ENCODE measurements at places on chromosomes 6 and 20. TPM values are rescaled to one million over a fixed set of nuclear protein-coding genes. Genes with fewer than 3 reads are reported as not detected.
A peak's percentile ranks its signal among the peaks of the same experiment; 100 is the strongest.

DNA sequence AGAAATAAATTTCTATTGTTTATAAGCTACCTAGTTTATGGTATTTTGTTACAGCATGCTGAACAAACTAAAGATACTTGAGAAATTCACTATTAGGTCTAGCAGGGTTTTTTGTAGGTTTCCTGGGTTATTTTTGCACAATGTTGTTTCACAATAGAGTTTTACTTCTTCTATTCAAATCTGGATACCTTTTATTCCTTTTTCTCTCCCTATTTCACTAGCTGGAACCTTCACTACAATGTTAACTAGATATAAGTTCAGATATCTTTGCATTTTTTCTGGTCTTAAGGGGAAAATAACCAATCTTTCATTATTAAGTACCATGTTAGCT is 237.7 kb upstream of the CITED2 start:
- H3K4me1 ChIP-seq: no peaks in the 10 kb centered on the region
- H3K27me3 ChIP-seq: no peaks in the 10 kb centered on the region
- no peak overlapping the region for H3K27ac ChIP-seq
- no peak for DNase-seq
- H3K4me3 ChIP-seq: no peak overlapping the region

DNA sequence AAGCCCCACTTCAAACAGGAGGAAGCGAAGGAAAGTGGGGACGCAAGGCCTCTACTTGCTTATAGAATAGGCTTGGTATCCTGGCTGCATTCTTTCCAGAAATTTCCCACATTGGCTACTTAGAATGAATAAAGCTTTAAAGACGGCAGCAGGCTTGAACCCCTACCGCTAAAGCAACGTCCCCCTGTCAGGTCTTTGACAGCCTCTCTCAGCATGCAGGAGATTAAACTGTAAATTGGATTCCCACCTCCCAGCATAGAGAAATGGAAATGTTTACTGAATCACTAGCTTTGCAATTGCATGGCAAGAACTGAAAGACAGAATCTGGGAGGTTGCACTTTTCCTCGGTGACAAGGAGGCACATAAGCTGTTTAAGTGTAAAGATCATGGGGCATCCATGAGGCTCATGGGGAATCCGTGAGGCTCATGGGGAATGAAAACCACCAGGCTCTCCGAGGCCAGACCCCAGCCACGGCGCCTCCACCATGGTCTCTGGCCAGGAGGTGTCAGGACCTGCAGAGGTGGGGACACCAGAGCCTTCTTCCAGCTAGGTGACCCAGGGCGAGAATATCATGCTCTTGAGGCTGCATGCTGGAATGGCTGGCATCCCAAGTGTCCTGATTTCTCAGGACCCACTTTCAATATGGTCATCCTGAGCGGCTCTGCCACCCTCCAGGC is 10.3 kb downstream of the LEMD2 start:
- H3K27me3 ChIP-seq: no peaks in the 10 kb centered on the region
- no peak overlapping the region for H3K4me3 ChIP-seq
- H3K27ac ChIP-seq: no peak overlapping the region
- H3K36me3 ChIP-seq: peaks cover 94% of the 10 kb centered on the region
- H3K4me1 ChIP-seq: no peaks in the 10 kb centered on the region

DNA sequence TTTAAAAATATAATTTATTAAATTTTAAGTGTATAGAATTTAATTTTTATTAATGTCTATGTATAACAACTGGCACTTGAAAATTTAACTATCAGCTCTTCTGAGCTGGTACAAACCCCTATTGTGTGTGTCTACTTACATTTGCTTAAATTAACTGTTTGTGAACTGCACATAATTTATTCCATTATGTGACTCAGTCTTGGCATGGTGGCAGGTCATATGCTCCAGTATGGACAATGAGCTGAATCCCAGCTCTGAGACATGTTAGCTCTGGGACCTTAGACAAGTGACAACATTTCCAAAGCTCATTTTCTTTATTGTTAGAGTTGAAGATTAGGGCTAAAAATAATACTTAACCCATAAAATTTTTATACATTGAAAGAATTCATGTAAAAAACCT is 526.1 kb upstream of the MARCKS start:
- no peak overlapping the region for H3K4me3 ChIP-seq
- no peak overlapping the region for H3K27ac ChIP-seq
- no peaks in the 10 kb centered on the region for H3K4me1 ChIP-seq
- DNase-seq: no peak
- no peaks in the 10 kb centered on the region for H3K27me3 ChIP-seq

- H3K36me3 ChIP-seq: no peaks in the 10 kb centered on the region
- peak; percentile 80 for DNase-seq
- peak within 1 kb of the TSS; percentile 76 for H3K4me3 ChIP-seq
- H3K27me3 ChIP-seq: no peaks in the 10 kb centered on the region
Measured at GRCh38 chr6:26087284-26088115, at the start of gene HFE. Gene HFE, plus strand, starts transcription at chr6:26087429. Its CDS starts 12 bp downstream, at chr6:26087441.

DNA sequence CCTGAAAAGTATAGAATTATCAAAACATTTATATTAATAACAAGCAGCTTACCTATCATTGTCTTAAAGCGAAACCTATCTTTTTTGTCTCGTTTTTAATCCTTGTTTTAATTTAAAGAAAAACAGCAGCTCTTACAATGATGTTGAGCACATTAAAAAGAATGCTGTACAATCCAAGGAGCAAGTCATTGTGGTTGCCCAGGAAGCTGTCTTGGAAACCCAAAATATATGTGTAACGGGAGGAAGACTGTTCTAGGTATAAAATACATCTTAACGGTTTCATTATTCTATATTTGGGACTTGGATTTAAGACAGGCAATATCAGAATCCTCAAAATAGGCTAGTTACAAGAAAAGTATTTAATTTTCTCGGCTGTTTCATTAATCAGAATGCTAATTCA is 21.7 kb downstream of the ZNF133 start:
- no peaks in the 10 kb centered on the region for H3K4me1 ChIP-seq
- no peak overlapping the region for H3K27ac ChIP-seq
- no peak for DNase-seq
- no peaks in the 10 kb centered on the region for H3K27me3 ChIP-seq
- no peak overlapping the region for H3K4me3 ChIP-seq

DNA sequence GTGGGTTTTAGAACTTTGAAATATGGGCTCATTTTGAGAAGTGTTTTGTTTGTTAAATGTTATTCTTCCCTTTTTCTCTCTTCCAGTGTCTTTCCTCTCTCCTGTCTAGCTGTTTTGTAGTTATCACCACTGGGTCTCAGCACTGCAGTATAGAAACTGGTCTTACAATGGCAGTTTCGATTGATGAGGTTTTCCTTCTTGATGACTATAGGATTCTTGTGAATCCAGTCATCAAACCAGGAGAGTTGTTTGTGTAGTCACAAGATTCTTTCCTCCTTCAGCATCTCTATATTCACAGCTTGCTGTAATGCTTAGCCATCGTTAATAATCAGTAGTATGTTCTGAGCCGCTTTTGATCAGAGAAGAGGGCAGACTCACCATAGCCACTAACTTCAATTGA is 172.3 kb downstream of the OGFRL1 start:
- H3K36me3 ChIP-seq: no peaks in the 10 kb centered on the region
- no peak overlapping the region for H3K4me3 ChIP-seq
- no peaks in the 10 kb centered on the region for H3K27me3 ChIP-seq

GRCh38 chr20:21826976-21827375 is 121.5 kb downstream of the PAX1 start:
- no peak for DNase-seq
- no peaks in the 10 kb centered on the region for H3K27me3 ChIP-seq
- no peaks in the 10 kb centered on the region for H3K4me1 ChIP-seq
- no peaks in the 10 kb centered on the region for H3K36me3 ChIP-seq

DNA sequence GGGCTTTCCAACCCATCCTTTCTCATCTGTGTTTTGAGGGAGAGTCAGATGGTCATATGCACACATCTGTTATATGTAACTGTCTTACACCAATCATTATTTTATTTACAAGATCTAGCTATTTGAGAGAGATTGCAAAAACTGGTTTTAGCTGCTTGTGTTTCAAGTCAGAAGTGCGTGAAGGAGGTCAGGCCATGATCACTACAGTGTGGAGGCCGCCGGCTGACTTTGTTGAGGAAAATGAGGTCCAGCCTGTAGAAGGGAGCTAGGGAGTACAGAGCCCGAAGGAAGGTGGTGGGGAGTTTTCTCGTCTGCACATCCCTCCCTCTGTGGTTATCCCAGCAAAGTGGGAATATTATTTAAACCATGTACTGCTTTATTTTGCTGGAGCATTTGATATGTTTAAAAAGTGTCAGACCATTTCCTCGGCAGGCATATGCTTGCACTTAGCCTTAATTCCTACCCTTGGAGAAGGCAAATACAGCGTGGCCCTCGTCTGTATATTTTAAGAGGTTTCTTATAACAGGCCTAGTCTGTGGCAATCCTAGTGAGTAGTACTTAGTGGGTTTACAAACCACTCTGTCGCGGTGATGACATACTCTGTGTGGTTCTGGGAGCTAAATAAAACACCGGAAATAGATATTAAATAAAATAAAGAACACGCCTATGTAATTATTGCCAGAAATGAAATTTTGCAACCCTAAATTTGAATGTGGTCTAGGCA is 95.6 kb downstream of the UST start:
- H3K4me3 ChIP-seq: no peak overlapping the region
- H3K4me1 ChIP-seq: no peaks in the 10 kb centered on the region
- H3K27ac ChIP-seq: no peak overlapping the region
- DNase-seq: no peak
- no peaks in the 10 kb centered on the region for H3K27me3 ChIP-seq
- H3K36me3 ChIP-seq: no peaks in the 10 kb centered on the region

GRCh38 chr6:133512410-133513016 is 271.4 kb downstream of the EYA4 start:
- no peaks in the 10 kb centered on the region for H3K36me3 ChIP-seq
- no peaks in the 10 kb centered on the region for H3K4me1 ChIP-seq
- H3K4me3 ChIP-seq: no peak overlapping the region
- H3K27ac ChIP-seq: no peak overlapping the region
- no peak for DNase-seq

GRCh38 chr20:5056801-5057599 is 55.7 kb upstream of the SLC23A2 start:
- no peaks in the 10 kb centered on the region for H3K27me3 ChIP-seq
- DNase-seq: peak; percentile 42
- H3K4me3 ChIP-seq: no peak overlapping the region
- H3K27ac ChIP-seq: no peak overlapping the region
- H3K4me1 ChIP-seq: no peaks in the 10 kb centered on the region
- no peaks in the 10 kb centered on the region for H3K36me3 ChIP-seq

GRCh38 chr20:62807444-62808210 is 3.0 kb downstream of the OGFR start:
- no peaks in the 10 kb centered on the region for H3K27me3 ChIP-seq
- no peak overlapping the region for H3K27ac ChIP-seq
- peaks cover 15% of the 10 kb centered on the region for H3K4me1 ChIP-seq
- DNase-seq: no peak
- no peak overlapping the region for H3K4me3 ChIP-seq

GRCh38 chr6:166936079-166936787 is 20.1 kb downstream of the RNASET2 start:
- no peak overlapping the region for H3K4me3 ChIP-seq
- H3K27ac ChIP-seq: no peak overlapping the region
- H3K4me1 ChIP-seq: no peaks in the 10 kb centered on the region
- H3K36me3 ChIP-seq: peaks cover 51% of the 10 kb centered on the region
- H3K27me3 ChIP-seq: no peaks in the 10 kb centered on the region

DNA sequence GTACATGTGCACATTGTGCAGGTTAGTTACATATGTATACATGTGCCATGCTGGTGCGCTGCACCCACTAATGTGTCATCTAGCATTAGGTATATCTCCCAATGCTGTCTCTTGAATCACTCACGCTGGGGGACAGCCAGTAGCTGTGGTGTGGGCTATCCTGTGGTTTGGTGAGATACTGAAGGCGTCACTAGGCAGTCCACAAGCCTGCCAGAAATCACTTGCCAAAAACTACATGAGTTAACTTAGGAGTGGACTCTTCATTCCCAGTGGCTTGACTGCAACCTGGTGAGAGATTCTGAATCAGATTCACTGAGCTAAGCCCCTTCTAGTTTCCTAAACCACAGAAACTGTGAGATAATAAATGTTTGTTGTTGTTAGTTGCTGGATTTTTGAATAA is 191.3 kb downstream of the TSHZ2 start:
- H3K4me3 ChIP-seq: no peak overlapping the region
- DNase-seq: no peak
- no peaks in the 10 kb centered on the region for H3K4me1 ChIP-seq
- no peaks in the 10 kb centered on the region for H3K27me3 ChIP-seq
- no peak overlapping the region for H3K27ac ChIP-seq

- H3K36me3 ChIP-seq: no peaks in the 10 kb centered on the region
- H3K27ac ChIP-seq: no peak overlapping the region
- H3K4me1 ChIP-seq: peaks cover 27% of the 10 kb centered on the region
- DNase-seq: no peak
- H3K27me3 ChIP-seq: no peaks in the 10 kb centered on the region
Measured at GRCh38 chr6:131348572-131348971, 213.3 kb downstream of the AKAP7 start.

- H3K27me3 ChIP-seq: no peaks in the 10 kb centered on the region
- no peaks in the 10 kb centered on the region for H3K4me1 ChIP-seq
- no peak overlapping the region for H3K27ac ChIP-seq
- no peak for DNase-seq
Measured at GRCh38 chr6:168906391-168906790, 347.3 kb downstream of the THBS2 start.

Gene RUNX2
- polyA plus RNA-seq: 2.6 TPM

Gene LY86
- 3.5 TPM for polyA plus RNA-seq

Gene BPIFB4
- 0.12 TPM for polyA plus RNA-seq

Gene STMND1
- 0.61 TPM for polyA plus RNA-seq

Gene PCSK2
- polyA plus RNA-seq: 2.8 TPM

Gene DEF6
- 13.2 TPM for polyA plus RNA-seq

Gene RHAG
- 1.3 TPM for polyA plus RNA-seq

Gene SRMS
- polyA plus RNA-seq: 0.16 TPM

Gene IP6K3
- polyA plus RNA-seq: 0.34 TPM

Data from large intestine (tissue), 12 donors.